Heart right ventricle (tissue), 16 donors: ENCODE measurements at places on chromosomes 13 and 19. TPM values are rescaled to one million over a fixed set of nuclear protein-coding genes. Genes with fewer than 3 reads are reported as not detected.

GRCh38 chr13:77150651-77151050 lies 123.7 kb upstream of the FBXL3 start:
- no peak for DNase-seq

PRDX2 gene
- 764 TPM for total RNA-seq

GRCh38 chr13:102651392-102651791 lies 43.5 kb downstream of the METTL21C start:
- DNase-seq = no peak

DNA sequence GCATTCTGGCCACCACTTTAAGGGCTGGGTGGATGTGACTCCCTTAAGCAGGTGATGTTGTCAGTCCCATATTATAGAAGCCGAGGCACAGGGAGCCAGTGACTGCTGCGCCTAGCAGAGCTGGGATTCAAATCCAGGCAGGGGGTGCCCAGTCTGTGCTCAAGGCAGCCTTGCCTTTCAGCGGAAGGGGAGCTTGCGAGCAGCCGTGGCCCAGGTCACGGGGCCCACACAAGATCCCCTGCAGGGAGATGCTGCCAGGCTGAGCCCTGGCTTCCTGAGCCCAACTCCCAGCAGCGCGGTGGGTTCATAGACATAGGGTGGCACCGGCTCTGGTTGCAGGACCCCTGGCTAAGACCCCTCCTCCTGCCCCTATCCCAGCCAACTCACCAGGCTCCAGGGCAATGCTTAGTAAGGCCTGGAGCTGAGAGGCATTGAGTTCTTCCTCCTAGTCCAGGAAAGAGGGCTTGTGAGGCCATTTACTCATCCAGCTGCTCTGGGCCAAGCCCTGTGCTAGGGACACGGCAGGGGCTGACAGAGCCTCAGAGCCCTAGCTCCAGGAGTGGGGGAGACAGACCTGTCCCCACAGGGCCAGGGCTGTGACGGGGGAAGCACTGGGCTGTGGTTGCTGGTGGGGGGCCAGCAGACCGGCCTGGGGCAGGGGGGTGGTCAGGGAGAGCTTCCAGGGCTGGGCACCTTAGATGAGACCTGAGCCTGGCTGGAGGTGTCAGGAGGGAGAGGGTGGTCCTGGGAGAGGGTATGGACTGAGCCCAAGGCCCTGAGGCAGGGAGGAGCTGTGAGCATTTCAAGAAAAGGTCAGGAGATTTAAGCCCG lies 9.6 kb downstream of the CAPN12 start:
- no peak for DNase-seq

GRCh38 chr19:51462681-51463080 lies 4.4 kb upstream of the SIGLEC8 start:
- DNase-seq = no peak

- no peak for DNase-seq
These were observed 73.2 kb upstream of the CACNA1A start for GRCh38 chr19:13579388-13580060.

DNA sequence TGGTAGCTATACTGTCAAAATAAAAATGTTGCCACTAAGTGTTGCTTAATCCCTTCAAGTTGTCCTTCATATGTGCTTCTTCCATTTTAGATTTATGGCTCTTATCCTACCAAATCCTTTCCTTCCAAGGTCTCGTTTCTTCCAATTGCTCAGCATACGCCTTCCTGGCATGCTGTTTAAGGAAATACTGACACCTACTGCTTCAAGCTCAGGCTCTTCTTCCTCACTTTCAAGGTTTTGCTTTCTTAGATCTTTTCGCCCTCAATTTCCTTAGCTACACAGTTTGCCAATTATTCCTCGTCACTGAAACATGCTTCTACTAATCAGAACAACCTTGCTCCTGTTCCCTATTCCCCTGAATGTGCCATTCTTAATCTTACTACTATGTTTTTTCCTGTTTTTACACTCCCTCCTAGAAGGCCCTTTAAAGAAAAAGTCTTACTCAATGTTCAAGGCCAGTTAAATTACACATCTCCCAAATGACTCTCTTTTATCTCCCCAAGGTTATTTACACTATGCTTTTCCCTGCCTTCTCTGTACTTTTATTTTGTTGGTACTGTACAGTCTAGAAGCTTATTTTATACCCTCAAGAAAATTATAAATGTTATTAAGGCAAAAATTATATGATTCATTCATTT lies 343.1 kb downstream of the MZT1 start:
- DNase-seq = no peak

- peak; percentile 33 for DNase-seq
These were observed 9.9 kb downstream of the SPACA6 start for GRCh38 chr19:51702825-51703574.

DNA sequence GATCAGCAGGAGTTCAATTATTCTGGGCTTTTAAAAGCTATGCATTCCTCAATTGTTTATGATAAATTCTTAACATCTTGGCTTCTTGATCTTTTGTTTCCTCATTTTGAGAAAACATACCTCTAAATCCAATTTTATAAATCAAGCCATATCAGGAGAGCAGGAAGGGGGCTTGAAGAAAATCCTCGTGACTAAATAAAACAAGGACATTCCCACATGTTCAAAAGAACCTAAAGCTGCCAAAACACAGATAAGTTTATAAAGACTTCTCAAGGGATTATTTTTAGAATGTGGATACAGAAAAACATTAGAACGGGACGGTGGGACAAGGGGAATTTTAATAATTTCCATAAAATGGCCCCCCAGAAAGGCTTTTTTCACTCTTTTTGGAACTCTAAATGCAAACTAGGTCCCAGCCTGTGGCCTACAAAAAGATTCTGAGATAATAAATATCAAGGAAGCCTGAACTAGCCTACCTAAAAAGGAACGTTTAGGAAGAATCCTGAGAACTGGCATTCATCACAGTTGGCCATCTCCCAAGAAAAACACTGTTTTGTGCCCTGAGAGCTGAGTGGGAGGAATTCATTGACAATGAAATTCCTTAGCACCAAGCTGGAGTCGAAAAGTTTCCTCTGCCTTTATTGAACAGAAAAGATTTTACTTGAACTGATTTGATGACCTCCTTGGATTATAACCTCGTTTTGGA lies 30.1 kb downstream of the ZAR1L start:
- DNase-seq = no peak

DNA sequence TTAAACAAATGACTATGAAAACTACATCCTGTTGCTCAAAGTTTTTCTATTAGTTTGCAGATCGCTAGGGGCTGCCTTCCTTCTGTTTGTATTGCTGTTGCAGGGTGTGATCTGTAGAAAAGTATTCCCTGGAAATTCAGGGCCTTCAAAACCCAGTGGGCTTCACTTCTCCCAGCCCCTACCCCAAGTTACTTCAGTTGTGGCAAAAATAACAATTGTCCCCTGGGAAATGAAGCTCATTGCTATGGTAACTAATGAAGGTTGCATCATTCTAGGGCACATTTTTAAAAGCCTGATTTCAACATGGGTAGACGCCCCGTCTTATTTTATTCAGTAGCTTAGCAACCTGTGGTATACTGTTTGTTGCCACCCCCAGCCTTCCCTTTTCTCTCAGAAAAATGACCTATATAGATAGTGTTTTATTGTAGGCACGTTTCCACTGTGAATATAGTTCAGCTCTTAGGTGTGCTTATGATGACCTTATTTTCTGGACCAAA lies 60.9 kb downstream of the WDFY2 start:
- DNase-seq = no peak

- no peak for DNase-seq
These were observed 2.6 kb downstream of the ZSWIM4 start for GRCh38 chr19:13797870-13798269.

GRCh38 chr13:45385907-45386553 lies 32.1 kb downstream of the SLC25A30 start:
- no peak for DNase-seq
